ENCODE measurements at places on chromosomes 16 and 17. TPM values are rescaled to one million over a fixed set of nuclear protein-coding genes. Genes with fewer than 3 reads are reported as not detected.

Gene TPSAB1
- total RNA-seq: not detected

Gene FBXO39
- total RNA-seq: 0.15 TPM

Gene KRTAP9-7
- total RNA-seq: not detected

Gene CD300A
- not detected for total RNA-seq

Gene HSPB9
- total RNA-seq: not detected
